Lung microvascular endothelial cell (primary cell): ENCODE measurements at places on chromosomes 4 and X.

GRCh38 chr4:112156553-112156952 lies 11.3 kb downstream of the FAM241A start:
- DNase-seq: no peak

DNA sequence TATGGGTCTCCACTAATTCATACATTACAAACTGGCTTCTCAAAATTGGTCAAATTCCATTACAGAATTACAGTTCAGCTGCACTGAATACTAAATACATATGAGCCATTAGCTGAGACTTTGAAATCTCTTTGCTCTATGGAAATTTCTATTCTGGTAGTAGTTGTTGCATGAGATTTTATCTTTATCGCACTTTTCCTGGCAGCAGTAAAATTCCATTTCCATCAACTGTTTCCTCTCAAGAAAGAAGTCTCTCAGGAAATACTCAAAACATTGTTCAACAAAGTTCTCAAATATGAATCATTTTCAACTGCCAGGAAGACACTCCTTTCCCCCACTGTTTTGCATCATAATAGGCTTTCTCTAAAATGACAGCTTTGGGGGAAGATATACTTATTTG lies 51.3 kb downstream of the ATP11C start:
- peak; percentile 75 for DNase-seq

GRCh38 chrX:133677123-133678063 lies 262.1 kb upstream of the GPC4 start:
- DNase-seq: no peak

- peak; percentile 6 for DNase-seq
These were observed 101.1 kb upstream of the CYLC1 start for GRCh38 chrX:83759872-83760271.
